ENCODE measurements at places on chromosomes 5 and 9.

DNA sequence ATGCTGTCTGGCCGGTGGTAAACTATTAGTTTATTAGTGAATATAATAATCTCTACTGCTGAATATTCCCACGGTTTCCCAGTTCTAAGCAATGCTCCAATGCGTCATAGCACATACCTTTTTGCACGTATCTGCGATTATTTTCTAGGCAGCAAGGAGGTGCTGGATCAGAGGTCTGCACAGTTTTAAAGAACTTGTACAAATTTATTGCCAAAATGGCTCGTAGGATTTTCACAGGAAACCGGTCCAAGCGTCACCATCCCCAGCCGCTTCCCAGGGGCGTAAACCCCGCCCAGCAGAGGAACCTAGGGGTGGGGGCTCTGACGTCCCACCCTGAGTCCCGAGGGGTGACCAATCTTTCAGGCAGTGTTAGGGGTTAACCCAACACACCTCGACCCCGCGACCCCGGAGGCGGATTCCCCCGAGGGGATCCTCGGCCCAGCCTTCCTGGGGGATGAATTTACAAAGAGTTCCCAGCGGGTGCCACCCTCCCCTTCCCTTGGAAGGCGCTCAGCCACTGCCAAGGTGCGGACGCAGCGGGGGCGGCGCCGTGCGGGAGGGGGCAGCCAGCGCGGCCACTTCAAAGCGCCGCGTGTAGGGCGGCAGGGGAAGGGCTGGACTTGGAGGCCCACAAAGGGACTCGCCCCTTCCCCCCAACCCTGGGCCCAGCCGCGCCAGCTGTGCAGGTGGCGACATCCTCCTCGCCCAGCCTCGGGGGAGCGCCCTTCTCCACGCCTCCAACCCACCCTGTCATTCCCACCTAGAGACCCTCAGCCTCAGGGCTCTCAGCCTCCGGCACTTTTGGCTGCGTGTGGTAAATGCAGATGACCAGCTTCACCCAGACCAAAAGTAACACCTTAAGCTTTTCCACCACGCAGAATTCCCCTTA lies 43.5 kb upstream of the TCF7 start:
- no peak for DNase-seq

DNA sequence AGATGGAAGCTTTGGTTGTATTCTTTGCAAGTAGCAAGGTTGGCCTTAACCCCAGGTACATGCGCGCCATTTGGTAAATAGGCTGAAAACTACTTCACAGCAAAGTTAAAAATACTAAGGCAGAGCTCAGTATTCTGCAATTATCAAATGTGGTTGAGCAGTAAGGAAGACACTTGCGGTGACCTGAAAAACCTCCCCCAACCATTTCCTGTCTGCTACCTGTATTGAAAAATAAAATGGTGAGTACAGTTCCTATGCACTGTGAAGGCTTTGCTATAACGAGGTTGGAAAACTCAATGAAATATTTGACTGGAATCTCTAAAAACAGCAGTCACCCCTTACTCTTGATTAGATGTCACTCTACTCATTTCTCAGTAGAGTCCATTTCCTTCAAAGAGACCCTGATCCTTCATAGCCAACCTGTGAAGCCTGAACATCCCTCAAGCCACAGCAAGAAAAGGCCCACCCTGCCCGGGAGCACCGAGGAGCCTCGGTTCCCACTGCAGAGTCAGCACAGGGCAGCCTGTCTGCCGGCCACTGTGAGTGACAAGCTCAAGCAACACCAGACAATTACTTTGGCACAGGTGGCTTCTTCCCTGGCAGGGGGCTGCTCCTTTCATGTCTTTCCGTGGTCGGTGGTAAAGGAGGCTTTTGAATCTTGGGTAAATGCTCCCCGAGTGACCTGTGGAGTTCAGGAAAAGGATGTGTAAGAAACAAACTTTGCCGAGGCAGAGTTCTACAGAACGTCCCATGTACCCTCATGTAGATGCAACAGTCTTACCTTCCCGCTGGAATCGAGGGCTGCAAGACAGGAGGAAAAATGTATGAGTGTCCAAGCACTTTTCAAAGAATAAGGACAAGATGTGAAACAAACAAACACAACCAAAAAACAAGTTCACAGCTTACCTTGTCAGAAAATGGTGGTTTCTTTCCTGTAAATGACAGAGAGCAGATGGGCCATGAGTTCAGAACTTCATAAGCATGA lies 29.6 kb downstream of the C5orf58 start:
- no peak for DNase-seq

DNA sequence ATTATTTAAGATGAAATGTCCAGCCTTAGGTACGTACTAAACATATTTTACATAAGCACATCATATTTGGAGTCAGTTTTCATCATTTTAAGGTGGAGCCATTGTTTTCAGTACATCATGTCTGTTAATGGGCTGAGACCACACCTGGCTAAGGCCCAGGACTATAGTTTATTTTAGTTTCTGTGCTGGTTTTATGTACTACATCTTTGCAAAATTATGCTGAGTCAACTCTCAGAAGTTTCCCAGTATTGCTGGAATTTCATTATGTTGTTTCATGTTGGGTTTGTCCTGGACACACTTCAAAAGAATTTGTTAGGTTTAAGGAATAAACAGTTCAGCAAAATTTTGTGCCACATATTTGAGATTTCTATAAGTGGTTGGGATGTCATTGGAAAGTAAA lies 171.2 kb downstream of the CCDC171 start:
- no peak for DNase-seq

DNA sequence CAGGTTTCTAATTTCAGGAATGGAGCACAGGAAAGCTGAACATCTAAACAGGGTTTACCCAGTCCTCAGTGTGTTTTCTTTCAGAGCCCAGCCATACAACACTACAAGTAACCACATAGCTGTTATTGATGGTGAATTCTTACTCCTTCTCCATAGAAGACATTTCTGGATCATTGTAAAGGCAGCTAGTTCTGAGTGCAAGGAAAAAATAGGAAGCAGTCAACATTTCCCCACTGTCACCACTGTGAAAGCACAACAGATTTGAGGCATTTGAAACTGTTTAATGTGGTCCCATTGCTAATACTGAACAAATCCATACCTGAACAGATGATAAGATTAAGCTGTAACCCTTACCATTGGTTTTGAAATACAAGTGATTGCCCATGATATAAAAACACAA lies 145.0 kb upstream of the PCA3 start:
- DNase-seq, result no peak

- no peak for DNase-seq
Measured at GRCh38 chr9:135480071-135480939, 723 bp downstream of the PPP1R26 start.

DNA sequence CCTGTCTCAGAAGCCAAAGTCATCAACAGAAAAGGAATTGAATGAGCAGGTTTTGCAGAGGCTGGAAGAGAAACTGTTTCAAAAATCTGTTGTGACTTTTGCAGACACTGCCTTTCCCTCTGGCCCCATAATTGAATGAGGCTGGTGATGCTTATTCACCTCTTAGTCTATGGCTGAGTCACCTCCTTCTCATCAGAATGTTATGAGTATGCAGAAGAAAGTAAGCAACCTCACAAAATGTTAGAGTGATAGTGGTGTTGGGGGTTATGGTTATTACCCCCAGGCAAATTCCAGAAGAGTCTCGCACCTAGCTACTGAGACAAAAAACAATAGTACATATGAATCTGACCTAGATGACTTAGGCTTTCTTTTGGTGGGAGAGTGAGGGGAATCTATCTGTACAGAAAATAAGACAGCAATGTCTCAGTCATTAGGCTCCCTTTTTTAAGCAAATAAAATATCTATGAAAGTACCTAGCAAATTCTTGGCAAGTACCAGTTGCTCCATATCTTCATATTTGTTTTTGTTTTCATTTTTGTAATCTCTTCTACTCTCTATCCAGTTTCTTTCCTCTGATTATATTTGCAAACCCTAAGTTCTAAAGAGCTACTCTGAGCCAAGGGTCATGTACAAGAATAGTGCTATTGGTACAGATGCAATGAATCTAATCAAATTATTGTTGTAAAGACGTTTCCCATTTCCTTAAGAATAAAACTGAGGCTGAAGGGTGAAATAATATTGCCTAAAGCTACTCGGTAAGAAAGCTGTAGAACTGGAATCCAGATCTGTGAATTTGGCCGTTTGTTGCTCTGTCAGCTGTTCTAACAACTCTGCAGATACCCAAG lies 498.1 kb upstream of the TNC start:
- peak; percentile 57 for DNase-seq

DNA sequence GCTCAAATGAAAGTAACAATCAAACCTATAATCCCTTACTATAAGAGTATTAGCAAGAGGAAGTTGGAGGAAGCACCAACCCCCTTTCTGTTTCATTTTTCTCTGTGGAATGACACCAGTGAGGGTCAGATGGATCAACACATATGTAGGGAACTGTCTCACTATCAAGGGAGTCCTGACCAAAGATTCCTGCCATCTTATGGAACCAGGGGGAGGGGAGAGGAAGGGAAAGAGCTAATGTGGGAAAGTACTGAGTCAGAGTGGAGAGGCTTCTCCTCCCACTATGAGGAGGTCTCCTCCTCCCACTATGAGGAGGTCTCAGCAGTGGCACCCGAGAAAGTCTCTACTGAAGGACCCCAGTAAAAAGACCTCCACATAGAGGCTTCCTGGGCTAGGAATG lies 73.3 kb upstream of the PCSK1 start:
- no peak for DNase-seq

DNA sequence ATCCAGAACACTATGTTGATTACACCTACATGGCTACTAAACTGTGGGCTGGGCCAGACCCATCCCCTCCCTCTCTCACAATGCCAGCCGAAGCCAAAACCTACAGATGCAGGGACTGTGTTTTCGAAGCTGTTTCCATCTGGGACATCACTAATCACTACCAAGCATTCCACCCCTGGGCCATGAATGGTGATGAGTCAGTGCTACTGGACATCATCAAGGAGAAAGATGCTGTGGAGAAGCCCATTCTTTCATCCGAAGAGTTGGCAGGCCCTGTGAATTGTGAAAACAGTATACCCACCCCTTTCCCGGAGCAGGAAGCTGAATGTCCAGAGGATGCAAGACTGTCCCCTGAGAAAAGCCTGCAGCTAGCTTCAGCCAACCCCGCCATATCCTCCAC lies 65.0 kb downstream of the ZNF462 start:
- DNase-seq, result no peak

DNA sequence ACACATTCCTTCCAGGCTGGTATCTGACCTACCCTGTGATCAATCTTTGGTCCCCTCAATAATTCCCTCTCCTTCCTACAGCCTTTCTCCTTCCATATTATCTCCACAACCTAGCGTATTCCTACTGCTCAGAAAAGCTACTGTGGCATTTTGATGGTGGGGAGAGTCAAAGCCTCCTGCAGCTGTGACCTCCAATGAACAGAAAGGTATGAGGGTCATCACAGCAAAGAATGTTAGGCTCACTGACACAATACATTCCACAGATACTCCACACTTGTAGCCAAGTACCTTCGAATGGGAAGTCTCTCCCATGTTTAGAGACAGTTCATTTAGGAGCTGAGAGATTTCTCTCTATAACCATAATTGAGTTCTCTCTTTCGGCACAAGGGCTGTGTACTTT lies 5.9 kb downstream of the FBN2 start:
- no peak for DNase-seq

- no peak for DNase-seq
Measured at GRCh38 chr5:2382776-2383697, 368.4 kb downstream of the IRX2 start.

GRCh38 chr5:153601377-153601776 lies 110.9 kb downstream of the GRIA1 start:
- DNase-seq, result no peak

Measured in Panc1 (cell line).